ENCODE measurements at places on chromosomes 7 and 10.

DNA sequence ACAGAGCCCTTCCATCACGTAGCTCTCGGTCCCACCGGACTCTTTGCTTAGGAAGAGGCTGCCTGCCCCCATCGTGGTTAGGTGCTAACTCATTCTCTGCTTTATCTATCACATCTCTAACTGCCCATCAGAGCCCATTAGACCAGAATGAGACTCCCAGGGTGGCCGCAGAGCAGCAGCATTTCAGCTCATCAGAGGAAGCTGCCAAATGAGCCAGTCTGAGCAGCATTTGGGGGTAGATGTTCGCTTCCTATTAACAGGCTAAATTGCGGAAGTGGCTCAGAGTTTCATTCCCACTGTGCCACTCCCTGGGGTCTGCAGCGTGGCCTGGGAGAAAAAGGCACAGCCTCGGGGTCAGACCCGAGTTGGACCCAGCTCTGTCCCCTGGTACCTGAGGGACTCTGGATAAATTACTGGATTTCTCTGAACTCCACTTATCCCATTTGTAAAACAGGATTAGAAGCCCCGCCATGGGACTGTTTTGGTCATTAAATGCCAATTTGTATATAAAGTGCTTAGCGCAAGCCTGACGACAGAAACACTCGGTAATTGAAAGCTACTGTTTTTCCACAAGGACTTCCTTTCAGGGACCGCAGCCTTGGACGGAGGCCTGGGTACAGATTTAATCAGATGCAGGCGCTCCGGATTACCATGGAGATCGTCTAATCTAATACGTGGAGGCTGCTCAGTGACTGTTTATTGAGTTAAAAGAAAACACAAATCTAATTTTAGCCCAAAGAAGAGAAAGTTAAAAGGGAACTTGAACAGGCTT, 73.8 kb upstream of the PRLHR start:
- no peak for DNase-seq

- no peak for DNase-seq
These were observed 27.3 kb upstream of the LIMK1 start for GRCh38 chr7:74056096-74056915.

DNA sequence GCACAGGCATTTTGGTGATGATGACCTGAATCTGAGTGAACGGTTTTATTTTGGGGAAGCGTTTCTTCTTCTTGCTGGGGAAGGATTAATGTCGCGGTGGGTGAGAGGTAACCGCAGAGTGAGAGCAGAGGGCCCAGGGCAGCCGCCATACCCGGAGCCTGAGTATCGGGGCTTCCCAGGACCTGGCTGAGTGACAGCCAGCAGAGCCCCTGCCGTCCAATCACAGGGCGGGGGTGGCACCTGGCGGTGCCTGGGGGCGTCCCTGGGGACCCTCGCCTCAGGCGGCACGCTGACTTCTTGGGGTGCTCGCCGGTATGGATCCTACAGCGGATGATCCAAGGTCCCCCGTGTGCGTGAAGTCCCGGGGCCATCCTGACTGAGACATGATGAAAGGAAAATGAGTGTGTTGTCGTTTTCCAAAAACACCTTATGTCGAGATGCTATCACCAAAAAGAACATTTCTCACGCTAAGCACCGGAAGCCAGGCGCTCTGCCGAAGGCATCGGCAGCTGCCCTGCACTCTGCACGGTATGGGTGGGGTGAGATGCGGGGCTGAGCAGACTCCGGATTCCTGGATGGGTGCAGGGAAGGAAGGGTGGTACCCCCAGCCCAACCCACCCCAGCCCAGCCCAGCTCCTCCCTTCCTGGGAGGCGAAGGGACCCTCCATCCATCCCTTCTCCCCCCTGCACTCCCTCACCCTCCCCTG, 227.9 kb upstream of the SHH start:
- no peak for DNase-seq

- no peak for DNase-seq
These were observed 181.2 kb upstream of the ITGB1 start for GRCh38 chr10:33139181-33139646.
